Lung (tissue), 17 donors: ENCODE measurements at places on chromosomes 11 and 22.

GRCh38 chr11:119518746-119519730, 96.1 kb upstream of the THY1 start:
- DNase-seq: peak; percentile 84

- DNase-seq: peak; percentile 13
Measured at GRCh38 chr11:91686700-91687099, 537.9 kb upstream of the FAT3 start.

- peak; percentile 63 for DNase-seq
Measured at GRCh38 chr22:37072673-37073072, 21.1 kb downstream of the KCTD17 start.

DNA sequence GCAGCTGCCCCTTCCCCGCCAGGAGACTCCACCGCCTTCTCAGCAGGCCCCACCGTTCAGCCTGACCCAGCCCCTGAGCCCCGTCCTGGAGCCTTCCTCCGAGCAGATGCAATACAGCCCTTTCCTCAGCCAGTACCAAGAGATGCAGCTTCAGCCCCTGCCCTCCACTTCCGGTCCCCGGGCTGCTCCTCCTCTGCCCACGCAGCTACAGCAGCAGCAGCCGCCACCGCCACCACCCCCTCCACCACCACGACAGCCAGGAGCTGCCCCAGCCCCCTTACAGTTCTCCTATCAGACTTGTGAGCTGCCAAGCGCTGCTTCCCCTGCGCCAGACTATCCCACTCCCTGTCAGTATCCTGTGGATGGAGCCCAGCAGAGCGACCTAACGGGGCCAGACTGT, 42.6 kb downstream of the PPP2R1B start:
- no peak for DNase-seq

- peak; percentile 79 for DNase-seq
Measured at GRCh38 chr11:60831143-60831500, 10.8 kb upstream of the CCDC86 start.

- no peak for DNase-seq
Measured at GRCh38 chr22:32823024-32823730, 21.7 kb downstream of the TIMP3 start.

DNA sequence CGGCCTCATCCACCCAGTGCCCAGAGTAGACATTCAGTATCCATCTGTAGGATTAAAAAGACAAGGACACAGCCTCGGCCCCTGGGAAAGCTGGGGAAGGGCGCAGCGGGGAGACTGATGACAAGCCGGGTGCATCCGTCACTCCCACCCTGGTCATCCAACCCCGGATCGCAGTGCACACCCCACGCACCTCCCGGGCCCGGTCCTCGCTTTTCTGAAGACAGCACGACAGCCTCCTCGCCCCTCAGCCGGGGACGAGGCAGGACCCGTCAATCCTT, 1.1 kb downstream of the FCHSD2 start:
- no peak for DNase-seq

GRCh38 chr22:41690476-41690875, 1.8 kb upstream of the SNU13 start:
- no peak for DNase-seq

- no peak for DNase-seq
Measured at GRCh38 chr11:27029966-27030365, 10.6 kb upstream of the BBOX1 start.

- DNase-seq: no peak
Measured at GRCh38 chr22:30855677-30856518, 112.7 kb downstream of the MORC2 start.

DNA sequence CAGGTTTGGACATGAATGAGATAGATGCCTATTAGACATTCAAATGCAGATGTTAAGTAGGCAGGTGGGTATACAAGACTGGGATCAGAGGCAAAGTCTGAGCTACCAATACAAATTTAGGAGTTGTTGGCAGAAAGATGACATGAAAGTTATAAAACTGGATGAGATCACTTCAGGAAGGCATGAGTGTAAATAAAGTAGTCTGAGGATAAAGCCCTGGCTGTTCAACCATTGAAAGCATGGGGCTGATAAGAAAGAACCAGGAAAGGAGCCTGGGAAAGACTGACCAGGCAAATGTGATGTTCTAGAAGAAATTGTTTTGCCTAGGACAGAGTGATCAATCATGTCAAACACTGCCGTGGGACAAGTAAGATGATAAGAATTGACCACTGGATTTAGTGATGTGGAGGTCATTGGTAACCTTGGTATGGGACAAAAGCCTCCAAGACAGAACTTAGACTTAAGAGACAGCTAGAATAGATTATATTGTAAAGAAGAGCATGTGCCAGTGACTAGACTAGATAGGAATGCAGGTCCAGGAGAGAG, 98.5 kb downstream of the EHF start:
- DNase-seq: no peak

DNA sequence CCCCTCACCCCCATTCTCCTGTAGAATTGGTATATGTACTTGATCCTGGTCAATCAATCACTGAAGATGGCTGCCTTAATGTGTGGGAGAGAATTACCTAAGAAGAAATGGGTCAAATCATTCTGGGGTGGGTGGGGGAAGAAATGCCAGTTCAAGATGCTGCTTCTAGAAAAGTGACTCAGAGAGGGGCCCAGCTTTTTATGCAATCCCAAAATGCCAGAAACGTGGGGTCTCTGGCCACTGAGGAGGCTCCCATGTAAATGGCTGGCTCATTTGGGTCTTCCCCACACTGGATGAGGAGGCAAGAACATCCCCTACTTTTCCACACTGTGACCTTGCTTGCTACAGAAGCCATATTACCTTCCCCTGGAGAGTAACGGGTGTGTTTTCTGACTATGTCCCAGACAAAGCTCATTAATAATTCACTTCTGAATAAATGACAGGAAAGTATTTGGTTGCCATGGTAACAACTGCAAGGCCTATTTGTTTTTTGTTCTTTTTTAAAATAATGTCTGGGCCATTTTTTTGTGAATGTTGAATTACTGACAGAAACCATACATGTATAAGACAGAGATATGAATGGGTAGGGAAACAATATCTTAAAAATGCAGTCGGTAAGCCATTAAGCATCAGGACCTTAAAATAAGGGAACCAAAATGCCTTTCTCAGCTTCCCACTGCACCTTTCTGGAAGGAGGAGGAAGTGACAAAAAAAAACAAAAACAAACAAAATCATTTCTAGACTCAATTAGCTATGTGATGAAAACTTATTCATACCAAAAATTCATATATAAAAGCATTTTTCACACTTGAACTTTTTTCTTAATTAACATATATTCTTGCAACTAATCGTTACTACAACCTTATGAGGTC, 32.0 kb downstream of the SLC1A2 start:
- DNase-seq: no peak

DNA sequence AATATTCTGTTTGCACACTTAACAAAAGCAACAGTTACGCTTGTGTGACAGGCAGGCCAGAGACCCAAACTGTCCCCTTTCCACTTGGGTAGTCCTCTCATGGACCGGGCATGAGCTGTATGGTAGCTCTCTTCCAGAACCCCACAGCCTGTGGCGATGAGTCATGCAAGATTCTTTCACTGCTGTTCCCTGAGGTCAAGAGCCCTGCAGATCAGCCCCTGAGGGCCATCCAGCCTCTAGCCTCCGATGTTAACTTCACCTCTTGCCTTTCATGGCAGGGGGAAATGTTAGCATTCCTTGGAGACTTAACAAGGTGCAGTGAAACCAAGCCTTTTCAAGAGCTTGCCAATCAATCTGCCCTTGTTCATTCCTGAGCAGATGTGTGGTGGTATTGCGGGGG, 63.2 kb upstream of the DEUP1 start:
- no peak for DNase-seq

DNA sequence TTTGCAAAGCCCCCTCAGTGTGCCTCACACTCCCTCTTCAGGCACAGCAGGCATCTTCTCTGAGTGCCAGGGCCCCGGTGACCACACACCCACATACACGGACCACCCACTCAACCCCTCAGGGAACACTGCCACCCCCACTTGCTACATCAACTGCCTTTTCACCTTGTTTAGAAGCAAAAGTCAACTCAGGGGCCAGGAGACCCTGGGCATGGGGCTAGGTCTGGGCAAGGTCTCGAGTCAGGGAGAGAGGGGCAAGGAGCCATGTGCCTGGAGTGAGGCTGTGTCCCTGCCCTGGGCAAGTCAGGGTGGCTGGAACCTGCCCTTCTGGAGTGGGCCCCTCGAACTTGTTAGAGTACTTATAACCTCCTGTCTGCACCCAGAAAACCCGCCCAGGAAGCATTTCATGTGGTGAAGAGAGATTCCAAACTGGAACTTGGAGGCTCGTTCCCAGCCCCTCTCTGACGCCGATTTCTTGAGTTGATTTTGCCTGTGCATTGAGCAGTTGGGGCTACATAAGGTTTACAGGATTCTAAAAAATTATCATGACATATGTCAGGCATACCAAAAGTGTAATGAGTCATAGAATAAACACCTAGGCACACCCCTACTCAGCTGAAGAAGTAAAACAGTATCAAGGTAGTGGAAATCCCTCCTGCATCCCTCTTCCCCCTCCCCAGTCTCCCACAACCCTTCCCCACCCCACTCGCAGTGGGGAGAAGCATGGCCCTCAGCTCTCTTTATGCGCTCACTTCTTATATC, 74.3 kb downstream of the MYEOV start:
- DNase-seq: no peak

DNA sequence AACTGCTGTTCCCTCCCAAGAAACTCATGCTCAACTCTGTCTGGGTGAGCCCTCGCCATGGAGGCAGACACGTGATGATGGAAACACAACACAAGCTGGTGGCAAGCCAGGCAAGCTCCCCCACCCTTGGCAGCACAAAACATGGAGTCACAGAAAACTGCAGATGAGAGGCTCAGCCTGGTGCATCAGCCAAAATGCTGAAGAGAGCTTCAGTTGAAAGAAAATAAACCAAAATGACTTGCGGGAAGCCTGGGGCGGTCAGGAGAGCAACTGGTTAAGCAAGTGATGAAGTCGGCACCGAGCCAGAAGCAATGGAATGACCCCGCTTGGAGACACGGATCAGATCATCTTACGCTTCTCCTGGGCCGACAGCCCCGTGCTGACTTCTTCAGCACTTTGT, 68.3 kb downstream of the C11orf58 start:
- peak; percentile 81 for DNase-seq

- DNase-seq: peak; percentile 87
Measured at GRCh38 chr22:24695561-24696511, 78.7 kb downstream of the PIWIL3 start.
